ENCODE measurements at places on chromosomes 1 and 21.

- no peak for DNase-seq
These were observed 12.9 kb downstream of the COPA start for GRCh38 chr1:160330119-160330518.

DNA sequence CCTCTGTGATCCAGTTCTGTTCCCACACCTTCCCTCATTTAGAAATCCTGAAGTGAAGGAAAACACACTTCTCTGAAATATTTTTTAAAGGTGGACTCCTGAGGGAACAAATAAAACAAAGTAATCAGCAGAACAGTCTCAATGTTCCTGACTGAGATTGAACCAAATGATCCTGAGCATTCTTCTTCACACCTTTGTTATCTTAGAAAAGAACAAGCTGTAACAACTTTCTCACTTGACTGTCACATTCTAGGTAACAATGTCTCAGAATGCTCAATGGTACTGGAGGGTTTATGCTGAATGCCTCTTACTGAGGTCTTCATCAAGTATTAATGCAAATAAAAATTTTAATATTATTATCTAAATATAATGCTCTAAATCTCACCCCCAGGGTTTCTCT, 40.4 kb upstream of the RGS2 start:
- no peak for DNase-seq

DNA sequence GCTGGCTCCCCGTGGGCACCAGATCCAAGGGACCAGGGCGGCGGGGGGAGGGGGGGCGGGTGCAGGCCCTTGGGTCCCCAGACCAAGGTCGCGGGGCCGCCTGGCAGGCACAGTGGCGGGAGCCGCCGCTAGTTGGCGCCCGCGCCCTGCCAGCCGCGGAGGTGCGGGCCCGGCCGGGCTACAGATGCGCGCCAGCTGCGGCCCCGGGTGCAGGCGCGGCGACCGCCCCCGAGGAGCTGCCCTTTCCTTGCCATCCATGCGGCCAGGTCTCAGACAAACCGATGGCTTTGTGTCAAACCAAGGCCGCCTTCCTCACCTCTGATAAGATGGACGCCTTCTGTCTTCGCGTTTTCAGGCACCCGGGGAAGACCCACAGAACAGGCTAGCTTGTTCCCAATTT, 2.2 kb upstream of the RUNX3 start:
- no peak for DNase-seq

DNA sequence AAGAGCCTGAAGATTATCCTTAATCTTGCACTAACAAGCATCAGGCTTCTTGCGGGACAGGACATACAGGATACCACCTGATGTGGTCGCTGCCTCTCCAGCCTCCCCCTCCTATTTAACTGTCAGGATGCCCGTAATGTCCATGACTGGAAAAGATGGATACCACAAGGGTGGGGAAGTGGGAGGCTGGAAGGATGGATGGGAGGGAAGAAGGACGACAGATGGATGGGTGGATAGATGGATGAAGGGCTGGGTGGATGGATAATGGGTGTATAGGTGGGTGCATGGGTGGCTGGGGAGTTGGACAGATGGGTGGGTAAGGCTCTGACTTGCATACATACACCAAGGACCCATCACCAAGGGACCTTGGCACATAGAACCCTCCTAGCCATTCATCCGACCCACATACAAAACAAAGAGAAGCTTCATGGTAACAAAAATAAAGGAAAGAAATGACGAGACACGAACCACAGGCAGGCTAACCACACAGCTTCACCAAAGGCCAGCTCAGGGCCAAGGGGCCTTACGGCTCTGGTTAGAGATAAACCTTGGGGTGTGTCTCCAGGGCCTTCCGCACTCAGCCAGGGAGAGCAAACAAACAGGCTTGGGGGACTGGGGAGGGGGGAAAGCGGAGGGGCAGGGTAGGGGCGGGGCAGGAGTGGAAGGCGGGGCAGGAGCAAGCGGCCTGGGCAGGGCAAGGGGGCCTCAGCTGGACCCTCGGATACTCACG, 50.5 kb downstream of the HSPG2 start:
- no peak for DNase-seq

DNA sequence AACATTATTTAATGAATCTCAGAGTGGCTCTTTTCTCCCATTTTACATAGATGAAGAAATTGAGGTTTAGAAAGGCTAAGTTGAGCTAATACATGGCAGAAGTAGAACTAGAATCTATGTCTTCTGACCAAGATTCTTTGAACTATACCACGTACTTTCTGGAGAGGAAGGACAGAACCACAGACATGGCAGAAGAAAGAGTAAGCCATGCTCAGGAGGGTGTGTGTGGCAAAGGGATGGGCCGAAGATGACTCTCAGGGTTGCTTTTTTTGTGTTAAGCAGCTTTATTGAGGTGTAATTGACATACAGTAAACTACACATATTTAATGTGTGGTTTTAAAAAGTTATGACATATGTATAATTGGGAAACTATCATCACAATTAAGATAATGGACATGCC, 69.5 kb downstream of the PEX14 start:
- no peak for DNase-seq

- no peak for DNase-seq
These were observed 19.5 kb downstream of the PAFAH2 start for GRCh38 chr1:25978403-25978802.

DNA sequence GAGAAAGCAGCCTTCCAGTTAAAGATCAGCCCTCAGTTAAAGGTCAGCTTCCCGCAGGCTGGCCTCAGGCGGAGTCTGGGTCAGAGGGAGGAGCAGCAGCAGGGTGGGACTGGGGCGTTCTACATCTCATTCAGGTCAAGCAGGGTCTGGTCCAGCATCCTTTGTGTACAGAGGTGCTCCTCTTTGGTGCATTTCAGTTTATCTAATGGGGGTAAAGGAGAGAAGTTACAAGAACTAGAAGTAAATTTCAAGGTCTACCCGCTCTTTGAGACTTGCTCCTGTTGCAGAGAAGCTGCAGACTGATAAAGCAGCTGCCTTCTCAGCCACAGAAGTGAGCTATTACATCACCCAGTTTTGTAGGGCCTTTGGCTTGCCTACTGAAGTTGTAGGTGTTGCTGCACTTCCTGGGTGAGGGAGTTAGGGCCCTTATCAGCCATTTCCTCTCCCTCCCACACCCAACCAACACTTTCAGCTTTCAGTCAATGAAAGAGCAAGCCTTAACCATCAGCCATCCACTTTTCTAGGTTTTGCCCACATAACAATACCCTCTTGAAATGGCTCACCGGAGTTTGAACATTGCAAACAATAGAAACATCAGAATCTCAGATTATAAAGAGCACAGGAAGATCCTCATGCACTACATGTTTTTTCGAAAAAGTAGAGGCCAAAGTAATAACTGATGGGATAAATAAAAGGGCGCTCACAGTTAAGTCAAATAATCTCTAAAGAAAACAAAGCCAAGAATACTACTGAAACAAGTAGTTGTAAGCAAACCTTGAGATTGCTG, 2.8 kb upstream of the NUP210L start:
- DNase-seq = no peak

DNA sequence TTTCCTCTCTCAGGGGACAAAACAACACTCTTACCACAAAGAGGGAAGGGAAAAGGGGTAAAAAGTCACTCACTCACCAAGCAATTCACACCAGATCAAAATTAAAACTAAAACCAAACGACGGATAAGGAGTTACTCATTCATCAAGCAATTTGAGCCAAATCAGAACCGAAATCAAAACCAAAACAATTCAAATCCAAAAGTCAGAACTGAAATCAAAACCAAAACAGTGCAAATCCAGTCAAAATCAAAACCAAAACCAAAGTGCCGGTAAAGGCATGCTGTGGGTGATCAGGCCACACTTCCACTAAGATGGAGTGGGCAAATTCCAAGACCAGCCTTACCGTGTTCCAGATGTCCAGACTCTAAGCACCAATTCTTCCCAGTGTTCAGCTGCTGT, 717.9 kb downstream of the AMY1C start:
- DNase-seq = no peak

DNA sequence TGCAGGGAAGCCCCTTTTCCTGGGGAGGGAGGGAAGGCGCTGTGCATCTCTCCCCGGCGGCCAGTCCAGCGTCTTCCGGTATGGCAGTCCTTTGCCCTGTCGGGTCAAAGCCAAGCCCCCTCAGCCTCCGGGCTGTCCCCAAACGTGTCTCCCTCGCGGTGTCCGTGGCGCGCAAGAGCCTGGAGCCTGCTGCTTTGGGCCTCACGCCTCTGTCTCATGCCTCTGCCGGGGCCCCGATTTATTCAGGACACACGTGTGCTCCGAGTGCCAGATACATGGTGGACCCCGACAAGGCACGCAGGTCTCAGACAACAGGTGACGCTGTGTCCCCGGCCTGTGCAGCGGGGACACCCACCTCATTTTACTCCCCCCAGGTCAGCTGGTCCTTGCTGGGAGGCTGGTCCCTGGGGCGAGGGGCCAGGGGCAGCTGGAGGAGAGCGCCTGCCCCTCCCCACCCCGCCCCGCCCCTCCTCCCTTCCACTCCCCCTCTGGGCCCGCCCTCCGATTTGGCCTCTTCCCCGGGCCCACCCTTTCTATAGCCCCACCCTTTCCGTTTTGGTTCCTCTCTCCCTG, 176.7 kb downstream of the CAMTA1 start:
- no peak for DNase-seq

DNA sequence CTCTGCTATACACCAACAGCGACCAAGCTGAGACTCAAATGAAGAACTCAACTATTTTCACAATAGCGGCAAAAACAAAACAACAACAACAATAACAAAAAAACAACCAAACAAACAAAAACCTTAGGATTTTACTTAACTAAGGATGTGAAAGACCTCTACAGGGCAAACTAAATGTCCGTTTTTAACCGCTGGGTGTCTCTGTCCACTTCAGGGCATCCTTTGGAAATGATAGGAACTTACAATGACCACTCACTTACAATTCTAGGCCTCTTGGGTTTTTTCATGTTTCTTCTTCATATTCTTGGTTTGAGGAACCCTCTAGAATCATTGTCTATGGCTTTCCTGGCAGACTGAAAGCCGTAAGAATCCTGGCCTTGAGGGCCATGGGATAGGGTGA, 134.0 kb upstream of the FAM78B start:
- DNase-seq = no peak

DNA sequence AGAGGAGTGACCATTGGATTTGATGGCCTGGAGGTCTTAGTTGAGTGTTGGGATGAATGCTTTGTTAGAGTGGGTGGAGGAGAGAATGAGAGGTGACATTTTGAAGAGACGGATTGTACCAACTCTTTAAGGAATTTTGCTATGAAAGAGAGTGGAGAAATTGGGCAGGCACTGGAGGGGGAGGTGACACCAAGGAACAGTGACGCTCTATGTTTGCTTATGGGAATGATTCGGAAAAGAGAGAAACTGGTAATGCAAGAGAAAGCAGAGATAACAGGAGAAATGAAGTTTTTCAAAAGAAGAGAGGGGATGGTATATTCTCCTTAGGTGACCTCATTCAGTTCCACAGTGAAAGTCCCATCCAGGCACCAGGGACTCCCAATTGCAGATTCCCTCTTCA, 24.5 kb upstream of the PADI2 start:
- DNase-seq = no peak

DNA sequence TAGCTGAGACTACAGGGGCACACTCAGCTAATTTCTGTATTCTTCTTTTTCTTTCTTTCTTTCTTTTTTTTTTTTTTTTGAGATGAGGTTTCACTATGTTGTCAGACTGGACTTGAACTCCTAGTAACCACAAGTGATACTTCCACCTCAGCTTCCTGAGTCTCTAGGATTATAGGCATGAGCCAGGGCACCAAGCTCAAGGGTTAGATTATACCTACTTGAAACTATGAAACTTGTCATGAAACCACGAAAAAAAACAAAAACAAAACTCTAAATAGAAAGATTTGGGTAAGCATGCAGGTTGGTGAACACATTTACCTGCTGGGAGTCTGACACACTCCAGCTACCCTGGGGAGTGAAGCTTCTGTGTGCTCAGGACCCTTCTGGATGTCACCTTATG, 2250.4 kb downstream of the MRPL39 start:
- no peak for DNase-seq

DNA sequence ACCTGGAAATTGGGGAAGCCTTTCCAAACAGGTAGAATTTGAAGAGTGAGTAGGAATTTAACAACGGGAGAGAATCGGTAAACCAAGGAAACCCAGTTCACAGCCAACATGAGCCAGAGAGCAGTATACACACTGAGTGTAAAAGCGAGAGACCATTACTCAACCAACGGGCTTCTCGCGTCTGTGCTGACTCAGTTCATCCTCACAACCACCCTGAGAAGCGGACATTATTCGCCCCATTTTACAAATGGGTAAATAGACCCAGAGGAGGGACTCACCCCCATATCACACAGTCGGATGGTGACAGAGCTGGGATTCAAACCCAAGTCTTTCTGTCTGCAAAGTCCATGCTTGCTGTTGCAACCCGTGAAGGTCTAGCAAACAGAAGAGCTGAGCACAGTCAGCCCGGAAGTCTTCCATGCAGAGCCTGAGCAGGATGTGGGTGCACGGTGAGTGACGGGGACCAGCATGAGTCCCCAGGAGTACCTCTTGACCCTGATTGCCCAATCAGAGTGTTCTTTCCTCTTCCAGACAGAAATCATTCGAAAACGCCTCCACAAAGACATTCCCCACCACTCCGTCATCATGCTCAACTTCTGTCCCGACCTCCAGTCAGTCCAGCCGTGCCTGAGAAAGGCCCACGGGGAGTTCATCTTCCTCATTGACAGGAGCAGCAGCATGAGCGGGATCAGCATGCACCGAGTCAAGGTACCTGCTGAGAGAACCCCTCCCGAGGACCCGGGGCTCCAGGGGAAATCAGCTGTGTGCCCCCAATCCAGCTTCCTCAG, 32.3 kb downstream of the VWA5B1 start:
- no peak for DNase-seq

- DNase-seq = no peak
These were observed 155.7 kb downstream of the TNFSF18 start for GRCh38 chr1:172895050-172895460.

- no peak for DNase-seq
These were observed 20.4 kb downstream of the ARHGEF19 start for GRCh38 chr1:16191916-16192546.

DNA sequence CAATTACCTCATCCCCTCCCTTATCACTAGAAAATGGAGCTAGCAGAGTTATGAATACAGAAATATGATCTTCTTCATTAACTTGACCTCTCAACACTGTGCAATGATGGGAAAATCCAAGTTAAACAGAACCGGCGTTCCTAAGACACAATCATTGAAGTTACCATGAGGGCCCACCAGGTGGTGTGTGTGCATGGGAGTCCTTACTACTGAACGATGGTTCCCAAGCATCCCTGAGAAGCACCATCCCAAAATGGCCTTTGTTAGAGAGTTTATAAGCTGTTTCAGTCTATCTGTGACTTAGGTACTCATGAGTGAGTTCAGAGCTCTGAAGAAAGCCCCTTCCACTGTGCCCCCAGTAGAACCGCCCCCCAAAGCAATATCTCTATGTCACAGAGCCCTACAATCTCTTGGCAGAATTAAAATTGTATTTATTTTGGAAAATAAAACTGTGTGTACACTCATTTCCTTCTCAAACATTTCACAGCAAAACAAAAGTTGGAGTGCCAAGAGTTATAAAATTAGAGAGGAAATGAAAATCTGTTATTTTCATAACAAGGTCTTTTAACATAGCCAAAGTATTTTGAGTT, 56.8 kb downstream of the PLD5 start:
- DNase-seq = no peak

- no peak for DNase-seq
These were observed 146.0 kb downstream of the RERE start for GRCh38 chr1:8671306-8671917.

Measured in left renal cortex interstitium (tissue), 4 donors.